ENCODE measurements at places on chromosomes 4 and X.
A peak's percentile ranks its signal among the peaks of the same experiment; 100 is the strongest.

GRCh38 chr4:155032521-155033229 is 175.8 kb upstream of the NPY2R start:
- no peak for DNase-seq

GRCh38 chrX:95145848-95146490 is 1472.0 kb downstream of the FAM133A start:
- DNase-seq, result no peak

DNA sequence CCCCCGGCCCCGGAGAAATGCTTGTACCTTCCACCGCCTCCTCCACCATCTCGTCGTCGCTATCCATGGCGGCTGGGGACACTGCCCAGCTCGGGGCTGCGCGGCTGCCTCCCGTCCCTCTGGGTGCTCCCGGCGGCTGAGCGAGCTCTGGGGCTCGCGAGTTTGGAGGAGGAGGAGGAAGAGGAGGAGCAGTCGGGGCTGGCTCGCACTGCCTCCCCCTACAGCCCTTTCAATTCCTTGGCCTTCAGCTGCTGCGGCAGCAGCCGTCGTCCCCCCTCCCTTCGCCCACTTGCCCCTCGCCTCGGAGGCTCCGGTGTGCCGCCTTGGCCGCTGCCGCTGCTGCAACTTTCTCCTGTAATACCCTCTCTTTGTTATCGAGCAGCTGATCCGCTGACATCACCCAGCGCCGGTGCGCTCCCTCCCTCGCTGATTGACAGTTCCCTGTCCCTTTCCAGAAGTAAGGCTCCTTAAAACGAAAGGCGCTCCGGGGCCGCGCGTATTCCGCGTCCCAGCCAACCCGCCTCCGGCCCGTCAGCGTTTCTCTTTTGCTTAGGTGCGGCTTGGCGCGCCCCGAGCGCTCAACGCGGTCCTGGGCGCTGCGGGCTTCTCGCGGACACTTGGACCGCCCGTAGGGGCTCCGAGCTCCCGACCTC is at the start of gene SETD7:
TSS of gene SETD7 (minus strand) at position 149 of the 653 bp plus-strand sequence. CDS start at position 67, 82 bp downstream.
- DNase-seq, result peak; percentile 91

- DNase-seq, result no peak
These were observed 116.3 kb upstream of the TEX13C start for GRCh38 chrX:125203365-125203736.

GRCh38 chr4:24729119-24729730 is 66.1 kb upstream of the SOD3 start:
- no peak for DNase-seq

DNA sequence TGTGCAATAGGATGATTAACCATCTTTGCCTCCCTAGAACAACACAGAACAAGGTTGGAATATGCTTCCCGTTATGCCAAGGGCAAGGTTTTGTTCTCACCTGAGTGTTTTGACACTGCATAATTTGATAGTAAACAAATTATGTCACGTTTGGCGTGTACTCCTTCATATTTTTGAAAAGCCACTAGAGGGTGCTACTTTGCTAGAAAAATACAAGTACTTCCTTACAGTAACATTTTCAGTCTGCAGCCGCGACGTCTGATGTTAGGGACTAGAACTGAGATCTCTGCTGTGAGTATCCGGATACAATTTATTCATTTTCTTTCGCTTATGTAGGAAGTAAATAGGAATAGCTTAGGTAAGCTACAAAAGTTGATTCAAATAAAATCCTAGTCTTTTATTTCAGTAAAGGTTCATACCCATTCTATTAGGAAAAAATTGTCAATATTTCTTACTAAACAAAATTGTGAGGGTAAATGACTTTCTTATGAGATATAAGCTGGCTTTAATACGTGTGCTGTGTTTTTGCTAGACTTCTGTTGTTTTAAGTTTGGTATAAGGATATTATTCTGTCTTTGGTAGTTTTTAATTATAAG is 181.1 kb upstream of the WDFY3 start:
- DNase-seq, result peak; percentile 86

GRCh38 chrX:1248331-1249061 is 20.1 kb upstream of the CSF2RA start:
- DNase-seq, result peak; percentile 91

Measured in kidney (tissue), 22 donors.